ENCODE measurements at places on chromosomes 1 and 21. TPM values are rescaled to one million over a fixed set of nuclear protein-coding genes. Genes with fewer than 3 reads are reported as not detected.

Gene AMPD1
- not detected for total RNA-seq

Gene DEPDC1
- total RNA-seq = 44.8 TPM

DNA sequence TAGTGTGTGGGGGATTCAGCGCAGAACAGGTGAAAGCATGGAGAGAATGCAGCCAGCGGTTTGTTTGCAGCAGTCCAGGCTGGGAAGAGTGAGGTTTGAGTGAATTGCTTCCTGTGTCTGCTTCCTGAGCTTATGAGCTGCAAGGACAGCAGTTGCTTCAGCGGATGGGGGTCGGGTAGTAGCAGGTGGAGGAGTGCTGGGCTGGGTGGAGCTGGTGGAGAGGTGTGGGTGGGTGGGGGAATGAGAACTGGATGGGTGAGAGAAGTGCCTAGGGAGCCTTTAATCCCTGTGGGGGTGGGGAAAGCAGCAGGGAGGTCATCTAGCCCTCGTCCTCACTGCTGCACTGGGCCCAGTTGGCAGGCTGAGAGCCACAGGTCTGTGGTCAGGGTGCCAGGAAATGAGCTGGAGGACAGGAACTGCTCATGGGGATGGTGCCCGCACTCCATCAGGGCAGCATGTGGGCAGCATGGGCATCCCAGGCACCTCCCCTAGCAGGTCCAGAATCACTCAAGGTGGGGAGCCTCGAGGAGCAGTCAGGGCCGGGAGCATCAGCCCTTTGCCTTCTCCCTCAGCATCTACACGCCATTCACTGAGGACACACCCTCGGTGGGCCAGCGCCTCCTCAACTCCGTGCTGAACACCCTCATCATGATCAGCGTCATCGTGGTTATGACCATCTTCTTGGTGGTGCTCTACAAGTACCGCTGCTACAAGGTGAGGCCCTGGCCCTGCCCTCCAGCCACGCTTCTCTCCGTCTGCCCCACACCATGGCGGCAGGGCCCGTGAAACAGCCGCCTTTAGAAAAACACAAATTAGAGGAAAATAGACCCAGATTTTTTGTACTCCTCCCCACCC lies 14.8 kb downstream of the PSEN2 start:
- no peak for DNase-seq

Gene MAP3K21
- not detected for total RNA-seq

- DNase-seq = no peak
Observed at GRCh38 chr1:172148213-172148612, 272.3 kb upstream of the C1orf105 start.

GRCh38 chr1:22878626-22879025 lies 94.0 kb downstream of the LACTBL1 start:
- DNase-seq = no peak

Gene ZMYND12
- not detected for total RNA-seq

Gene CRP
- not detected for total RNA-seq

Gene ORC1
- 37.3 TPM for total RNA-seq

Gene MAGI3
- total RNA-seq = 8.7 TPM

Gene KCNN3
- 27.7 TPM for total RNA-seq

Gene HEYL
- total RNA-seq = 61.9 TPM

DNA sequence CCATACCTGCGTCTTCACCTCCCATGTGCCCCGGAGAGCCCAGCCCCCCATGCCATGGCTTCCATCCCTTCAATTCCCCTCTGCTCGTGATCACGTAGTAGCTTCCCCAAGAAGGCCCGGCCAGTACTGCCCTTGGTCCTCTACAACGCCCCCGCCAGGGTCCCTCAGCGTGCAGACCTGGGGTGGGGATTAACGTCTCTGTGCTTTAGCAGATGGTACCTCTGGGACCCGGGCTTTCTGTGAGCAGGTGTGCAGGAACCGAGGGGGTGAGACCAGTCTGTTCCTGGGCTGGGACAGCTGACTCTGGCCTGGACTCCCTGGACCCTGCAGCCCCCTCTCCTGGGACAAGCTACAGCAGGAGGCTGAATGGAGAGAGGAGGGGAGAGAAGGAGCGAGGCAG lies 1.2 kb downstream of the PLCH2 start:
- no peak for DNase-seq

Gene SIK1
- total RNA-seq = 1.2 TPM

- DNase-seq = no peak
Observed at GRCh38 chr1:248802454-248802853, 23.3 kb downstream of the SH3BP5L start.

Gene PTGFRN
- total RNA-seq = 148 TPM

DNA sequence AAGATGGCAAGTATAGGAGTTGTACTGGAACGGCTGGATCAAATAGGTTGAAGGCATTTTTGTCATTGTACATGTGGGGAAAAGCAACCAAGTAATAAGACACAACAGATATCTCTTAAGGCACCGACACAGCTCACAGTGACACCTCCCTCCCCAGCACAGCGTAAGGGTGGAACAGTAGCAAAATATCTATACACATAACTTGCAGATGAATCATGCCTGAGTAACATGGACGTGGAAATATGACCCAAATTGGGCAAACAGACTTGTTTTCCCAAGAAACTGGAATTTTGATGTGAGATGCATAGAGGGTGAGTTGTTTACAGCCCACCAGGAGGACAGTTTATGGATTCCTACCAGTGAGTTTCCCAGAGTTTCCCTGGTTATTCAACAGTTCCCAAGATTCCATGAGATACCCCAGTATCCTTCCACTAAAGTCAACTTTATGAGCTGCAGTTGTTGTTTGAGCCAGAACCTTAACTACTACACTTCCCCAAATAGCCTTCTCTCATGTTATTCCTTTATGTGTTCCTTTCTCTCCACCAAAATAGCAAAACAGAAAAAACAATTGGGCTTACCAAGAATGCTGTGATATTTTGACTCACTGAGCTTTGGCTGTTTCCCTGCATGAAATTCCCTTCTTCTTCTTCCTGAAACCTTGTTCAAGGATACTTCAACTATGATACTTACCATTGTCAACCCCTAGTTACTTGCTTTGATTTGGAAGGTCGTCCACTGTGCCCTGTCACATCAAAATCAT lies 7.1 kb upstream of the DR1 start:
- DNase-seq = no peak

Gene ST6GALNAC5
- total RNA-seq = not detected
